ENCODE measurements at places on chromosomes 1 and 21.

GRCh38 chr1:149885339-149886120 is 13.8 kb upstream of the BOLA1 start:
- peak; percentile 32 for DNase-seq

- DNase-seq, result no peak
Measured at GRCh38 chr1:221543529-221544120, 198.3 kb downstream of the DUSP10 start.

- DNase-seq, result no peak
Measured at GRCh38 chr1:79128722-79129121, 122.2 kb upstream of the ADGRL4 start.

GRCh38 chr1:29756085-29756484 is 519.8 kb downstream of the PTPRU start:
- no peak for DNase-seq

DNA sequence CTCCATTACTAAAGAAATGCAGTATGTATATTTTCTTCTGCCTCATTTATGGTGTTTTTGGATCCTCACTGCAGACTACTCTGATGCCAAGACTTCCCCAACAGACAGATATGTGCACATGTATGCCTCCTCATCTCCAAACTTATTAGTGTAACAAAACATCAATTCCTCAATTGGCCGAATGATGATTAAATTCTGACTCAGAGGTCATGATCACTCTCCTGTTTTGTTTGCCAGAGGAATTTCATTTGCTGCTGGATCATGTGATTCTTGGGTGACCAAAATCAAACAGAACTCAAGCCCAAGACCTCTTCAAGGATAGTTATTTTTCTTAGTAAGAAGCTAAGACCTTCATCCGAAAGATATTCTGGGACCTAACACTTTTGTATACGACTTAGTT is 227.6 kb downstream of the LMO4 start:
- no peak for DNase-seq

DNA sequence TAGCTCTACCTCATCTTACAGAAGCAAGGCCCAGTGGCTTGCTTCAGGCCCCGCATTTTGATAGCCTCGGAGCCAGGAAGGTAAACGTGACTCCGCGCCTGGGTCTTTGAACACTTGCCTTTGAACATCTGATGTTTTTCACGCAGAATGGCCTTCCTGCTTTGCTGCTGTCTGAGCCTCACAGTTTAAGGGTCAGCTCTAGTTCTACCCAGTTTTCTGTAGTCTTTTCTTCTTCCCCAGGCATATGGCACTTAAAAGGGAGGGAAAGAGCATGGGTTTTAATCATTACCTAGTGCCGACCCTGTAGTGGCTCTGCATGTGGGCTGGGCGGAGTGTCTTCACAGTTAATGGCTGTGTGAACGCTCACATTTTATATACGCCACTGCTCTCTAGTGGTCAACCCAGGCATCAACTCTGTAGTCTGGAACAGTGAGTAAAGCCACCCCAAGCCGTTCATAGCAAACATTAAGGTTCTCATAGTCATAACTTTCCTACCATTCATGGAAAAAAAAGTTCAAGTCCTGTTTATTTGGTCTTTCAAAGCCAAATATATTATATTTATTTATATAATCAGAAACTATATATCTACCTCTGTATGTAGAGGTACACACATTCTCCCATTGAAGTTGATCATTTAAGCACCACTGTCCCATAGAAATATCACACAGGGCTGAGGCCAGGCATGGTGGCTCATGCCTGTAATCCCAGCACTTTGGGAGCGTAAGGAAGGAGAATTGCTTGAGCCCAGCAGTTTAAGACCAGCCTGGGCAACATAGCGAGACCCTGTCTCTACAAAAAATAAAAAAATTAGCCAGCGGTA is 78.1 kb downstream of the IER5 start:
- peak; percentile 48 for DNase-seq

DNA sequence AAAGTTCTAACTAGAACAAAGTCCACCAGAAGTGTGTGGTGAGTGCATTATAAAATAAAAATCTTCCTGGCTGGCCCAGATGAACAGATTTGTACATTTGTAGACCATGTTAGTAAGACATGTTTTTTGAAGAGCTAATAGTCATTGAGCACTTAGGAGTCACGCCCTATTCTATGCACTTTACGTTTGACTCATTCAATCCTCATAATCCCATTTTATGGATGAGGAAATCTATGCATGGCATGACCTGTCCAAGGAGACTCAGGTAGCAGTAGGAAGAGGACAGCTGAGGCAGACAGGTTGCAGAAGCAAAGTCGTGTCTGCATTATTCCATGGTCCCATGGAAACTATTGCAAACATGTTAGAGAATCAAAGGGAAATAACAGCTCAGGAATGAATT is 30.3 kb upstream of the LPAR3 start:
- DNase-seq, result no peak

DNA sequence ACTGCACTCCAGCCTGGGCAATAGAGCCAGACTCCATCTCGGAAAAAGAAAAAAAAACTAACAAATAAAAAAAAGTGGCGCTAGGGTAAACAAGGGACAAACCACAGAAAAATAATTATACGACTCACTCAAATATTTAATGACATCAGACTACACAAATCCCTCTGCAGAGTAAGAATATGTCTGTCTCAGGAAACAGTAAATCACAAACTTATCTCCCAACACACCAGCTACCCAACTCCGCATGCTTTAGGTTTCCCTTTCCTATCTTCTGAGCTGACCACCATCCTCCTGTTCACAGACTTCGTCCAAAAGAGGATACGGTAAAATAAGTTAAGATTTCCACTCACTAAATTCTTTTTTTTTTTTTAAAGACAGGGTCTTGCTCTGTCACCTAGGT is 16.2 kb downstream of the WDR47 start:
- no peak for DNase-seq

- no peak for DNase-seq
Measured at GRCh38 chr1:55311057-55311641, 96.0 kb upstream of the USP24 start.

DNA sequence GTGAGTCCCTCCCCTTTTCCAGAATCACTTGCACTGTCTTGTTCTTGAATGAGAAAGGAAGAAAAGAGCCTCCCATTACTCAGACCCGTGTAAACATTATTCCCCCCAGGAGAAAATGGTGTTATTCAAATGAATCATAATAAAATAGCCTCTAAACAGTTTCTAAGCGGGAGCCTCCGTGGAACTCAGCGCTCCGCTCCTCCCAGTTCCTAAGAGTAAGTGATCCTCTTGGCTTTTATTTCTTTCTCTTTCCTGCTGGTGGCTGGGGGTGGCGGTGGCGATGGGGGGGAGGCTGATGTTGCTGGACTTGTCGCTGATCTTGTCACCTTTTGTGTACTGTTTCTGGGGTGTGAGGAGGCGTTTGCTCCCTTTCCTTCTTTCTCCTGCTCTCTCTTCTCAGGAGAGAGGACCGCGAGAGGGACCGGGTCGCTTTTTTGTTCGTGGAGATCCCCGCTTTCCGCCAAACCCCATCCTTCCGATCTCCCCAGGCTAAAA is 781 bp downstream of the PROX1 start:
- DNase-seq, result no peak

DNA sequence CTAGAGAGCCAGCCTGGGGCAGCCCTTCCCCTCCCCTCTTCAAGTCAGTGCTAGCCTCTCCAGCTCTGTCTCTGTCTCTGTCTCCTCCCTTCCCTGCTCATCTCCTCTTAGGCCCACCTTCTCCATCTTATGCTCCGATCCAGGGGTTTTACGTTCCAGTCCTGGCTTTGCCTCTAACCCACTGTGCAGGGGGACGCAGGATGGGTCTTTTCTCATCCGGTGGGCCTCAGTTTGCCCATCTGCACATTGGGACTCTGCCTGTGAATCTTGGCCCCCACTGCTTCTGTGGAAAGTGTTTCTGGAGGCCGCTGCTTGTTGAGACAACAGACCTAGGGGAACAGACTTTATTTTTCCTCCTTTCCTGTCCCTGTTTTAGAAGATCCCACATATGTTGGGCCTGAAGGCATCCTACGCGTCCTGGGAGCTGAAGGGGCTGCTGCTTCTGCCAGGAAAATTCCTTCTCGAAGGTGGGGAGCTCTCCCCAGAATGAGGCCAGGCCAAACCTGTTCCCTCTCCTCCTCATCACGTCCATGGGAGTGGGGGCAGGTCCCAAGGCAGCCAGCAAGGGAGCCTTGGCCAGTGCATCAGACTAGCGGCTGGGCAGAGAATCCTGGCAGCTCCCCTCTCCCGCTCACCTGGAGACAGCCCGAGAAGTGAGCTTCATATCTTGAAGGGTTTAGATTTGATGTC is 99.5 kb upstream of the CSF3R start:
- no peak for DNase-seq

GRCh38 chr1:86068271-86068721 is 88.3 kb downstream of the COL24A1 start:
- DNase-seq, result no peak

DNA sequence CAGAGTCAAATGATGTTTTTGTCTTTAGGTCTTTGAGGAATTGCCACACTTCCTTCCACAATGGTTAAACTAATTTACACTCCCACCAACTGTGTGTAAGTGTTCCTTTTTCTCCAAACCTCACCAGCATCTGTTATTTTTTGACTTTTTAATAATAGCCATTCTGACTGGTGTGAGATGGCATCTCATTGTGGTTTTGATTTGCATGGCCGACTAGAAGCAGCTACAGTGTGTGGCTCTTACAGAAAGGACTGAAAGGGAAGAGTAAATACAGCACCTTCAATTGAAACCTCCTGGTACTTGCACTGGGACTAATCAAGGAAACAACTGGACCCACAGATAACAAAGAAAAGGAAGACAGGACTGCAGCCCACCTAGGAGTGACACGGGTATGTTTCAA is 668.0 kb upstream of the RGS18 start:
- DNase-seq, result no peak

DNA sequence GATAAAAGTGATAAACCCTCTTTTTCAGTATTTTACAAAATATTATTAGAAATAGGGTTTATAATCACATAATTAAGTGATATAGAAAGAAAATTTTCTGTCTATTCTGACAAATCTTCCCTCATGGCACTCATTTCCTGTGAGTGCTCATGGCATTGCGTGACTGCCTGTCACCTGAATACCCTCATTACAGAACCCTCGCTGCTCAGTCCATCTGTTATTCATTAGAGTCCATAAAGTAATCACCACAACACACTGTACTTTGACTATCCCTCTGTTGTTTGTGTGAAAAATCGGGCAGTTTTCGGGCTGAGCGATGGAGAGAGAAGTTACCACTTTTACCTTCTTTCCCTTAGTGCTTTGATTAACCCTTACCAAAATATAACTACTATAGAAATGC is 100.4 kb upstream of the BRINP3 start:
- no peak for DNase-seq

DNA sequence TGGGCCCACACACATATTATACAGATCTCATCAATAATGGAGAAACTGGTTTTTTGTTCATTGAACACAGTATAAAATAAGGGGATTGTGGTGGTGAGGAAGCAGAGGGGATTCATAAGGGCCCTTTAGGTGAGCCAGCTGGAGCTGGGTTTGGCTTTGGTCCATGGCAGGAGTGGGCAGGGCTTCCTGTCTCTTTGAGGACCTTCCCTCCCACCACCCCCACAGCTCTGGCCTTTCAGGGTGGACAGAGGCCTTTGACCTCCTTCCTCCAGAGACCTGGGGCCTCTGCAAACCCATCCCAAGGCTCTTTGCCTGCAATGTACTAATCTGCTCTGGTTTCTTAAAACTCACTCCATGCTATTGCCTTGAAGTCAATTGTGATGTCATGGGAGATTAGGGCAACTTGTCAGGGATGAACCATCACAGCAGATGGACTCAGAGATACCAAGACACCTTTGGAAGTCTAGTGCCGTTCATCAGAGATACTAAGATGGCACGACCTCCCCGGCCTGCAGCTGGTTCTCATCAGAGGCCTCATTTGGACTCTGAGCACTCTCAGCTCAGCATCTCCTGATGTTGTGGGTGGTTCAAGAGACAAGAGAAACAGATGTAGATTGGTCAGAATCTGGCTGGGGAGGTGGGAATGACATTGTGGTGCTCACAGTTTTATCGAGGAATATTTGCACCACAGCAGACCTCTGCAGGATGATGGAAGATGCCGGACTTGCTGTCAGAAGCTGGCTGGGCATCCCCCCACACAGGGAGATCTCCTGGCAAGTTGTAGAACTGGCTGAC is 37.9 kb downstream of the LHX4 start:
- DNase-seq, result no peak

GRCh38 chr1:235069577-235070563 is 58.8 kb downstream of the TOMM20 start:
- no peak for DNase-seq

GRCh38 chr1:119667173-119667572 is 19.1 kb upstream of the ZNF697 start:
- DNase-seq, result no peak

- no peak for DNase-seq
Measured at GRCh38 chr1:7726623-7727022, 44.5 kb upstream of the VAMP3 start.

DNA sequence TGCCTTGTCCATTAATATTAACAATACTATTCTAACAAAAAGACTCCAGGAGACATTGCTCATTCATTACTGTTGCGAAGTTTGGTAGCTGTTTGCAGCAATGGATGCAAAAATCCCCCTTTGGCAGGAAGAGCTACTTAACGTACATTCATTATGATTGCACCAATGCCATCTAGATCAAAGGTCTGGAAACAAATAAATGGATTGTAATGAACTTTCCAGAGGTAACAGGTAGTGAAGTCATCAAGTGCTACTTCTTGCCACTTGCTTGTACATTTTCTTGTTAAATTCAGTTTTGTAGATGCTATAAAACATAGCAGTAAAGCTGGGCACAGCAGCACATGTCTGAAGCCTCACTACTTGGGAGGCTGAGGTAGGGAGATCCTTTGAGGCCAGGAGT is 93.9 kb downstream of the DDAH1 start:
- no peak for DNase-seq

- DNase-seq, result no peak
Measured at GRCh38 chr1:1181129-1181937, 7.7 kb downstream of the TTLL10 start.

GRCh38 chr1:158547533-158547932 is 6.7 kb downstream of the OR6Y1 start:
- DNase-seq, result no peak

- DNase-seq, result peak; percentile 58
Measured at GRCh38 chr21:45541221-45542039, 810 bp downstream of the SLC19A1 start.

DNA sequence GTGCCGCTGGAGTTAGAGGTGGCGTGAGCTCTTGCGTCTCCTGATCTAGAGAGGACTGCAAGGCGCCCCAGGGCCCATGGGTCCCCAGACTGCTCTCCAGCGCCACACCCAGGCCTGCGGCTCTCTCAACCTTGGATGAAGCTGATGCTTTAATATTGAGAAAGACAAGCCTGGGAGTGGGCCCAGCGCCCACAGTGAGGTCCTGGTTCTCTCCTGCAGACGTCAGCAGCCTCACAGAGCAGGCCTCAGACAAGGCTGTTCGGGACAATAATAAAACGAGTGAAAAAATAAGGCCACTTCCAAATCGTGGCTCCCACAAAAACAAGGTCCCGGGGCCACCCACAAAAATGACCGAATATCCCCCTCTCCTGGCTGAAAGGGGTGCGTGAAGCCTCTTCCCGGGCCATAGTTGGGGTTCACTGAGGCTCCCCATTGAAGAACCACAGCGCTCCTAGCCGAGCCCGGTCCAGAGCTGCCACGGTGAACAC is 6.0 kb upstream of the DNMT3L start:
- no peak for DNase-seq
